Activated CD8-positive, alpha-beta memory T cell treated with anti-CD3 and anti-CD28 coated beads for 1 hour (primary cell): ENCODE measurements at places on chromosomes 7 and 10.

- no peak for DNase-seq
Measured at GRCh38 chr10:84789026-84789425, 460.6 kb downstream of the CCSER2 start.

DNA sequence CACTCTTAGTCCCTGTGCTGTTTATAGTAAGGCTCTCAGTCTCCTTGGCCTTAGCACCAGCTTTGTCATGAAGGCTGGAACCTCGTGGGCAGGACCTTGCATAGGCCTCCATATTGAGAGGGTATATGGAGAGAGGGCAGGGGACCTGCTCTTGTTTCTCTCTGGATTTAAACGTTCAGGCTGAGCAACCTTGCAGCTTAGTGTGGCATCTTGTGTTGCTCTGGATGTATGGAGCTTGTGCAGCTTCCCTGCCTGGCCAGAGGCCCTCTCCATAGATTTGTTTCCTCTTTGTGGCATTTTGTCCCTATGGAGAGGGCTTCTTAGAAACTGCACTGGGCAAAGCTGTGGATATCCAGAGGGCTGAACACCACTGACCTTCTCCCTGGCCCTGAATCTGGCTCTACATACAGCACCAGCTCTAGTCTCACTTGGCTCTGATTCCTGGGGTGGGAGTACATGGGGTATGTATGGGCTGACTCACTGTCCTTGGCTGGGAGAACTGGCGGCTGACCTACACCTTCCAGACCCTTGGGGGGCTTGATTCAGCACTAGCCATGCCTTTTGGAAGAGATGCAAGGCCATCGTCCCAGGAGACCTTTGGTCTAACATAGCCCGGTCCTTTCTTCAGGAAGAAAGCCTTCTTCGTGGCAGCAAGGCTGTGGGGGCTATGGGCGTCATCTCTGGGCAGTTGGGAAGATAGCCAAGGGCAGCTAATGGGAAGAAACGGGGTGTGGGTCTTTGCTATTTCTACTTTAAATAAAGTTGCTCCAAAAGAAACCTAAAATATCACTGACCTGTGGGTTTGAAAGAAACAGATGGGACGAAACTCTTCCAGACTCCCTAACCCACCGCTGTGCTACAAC is 30.5 kb downstream of the ITPRIP start:
- no peak for DNase-seq

DNA sequence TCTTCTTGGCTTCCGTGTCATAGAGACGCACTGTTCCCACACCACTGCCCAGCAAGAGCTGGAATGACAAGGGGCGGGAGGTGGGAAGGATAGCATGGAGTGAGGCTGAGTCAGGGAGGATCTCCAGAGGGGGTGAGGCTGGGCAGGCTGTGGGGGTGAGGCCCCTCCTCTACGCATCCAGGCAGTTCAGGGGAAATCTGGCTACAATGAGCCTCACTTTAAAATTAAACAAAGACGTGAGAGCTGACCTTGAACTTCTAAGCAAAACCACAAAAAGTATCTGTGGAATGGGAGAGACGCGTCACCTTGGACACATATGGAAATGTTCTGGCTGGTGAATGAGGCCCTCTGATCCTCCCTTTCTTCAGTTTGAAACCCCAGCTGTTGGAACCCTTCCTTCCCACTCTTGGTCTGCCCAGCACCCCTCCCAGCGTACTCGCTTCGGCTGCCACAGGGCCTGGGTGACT is 17.7 kb downstream of the WDR91 start:
- DNase-seq: no peak

DNA sequence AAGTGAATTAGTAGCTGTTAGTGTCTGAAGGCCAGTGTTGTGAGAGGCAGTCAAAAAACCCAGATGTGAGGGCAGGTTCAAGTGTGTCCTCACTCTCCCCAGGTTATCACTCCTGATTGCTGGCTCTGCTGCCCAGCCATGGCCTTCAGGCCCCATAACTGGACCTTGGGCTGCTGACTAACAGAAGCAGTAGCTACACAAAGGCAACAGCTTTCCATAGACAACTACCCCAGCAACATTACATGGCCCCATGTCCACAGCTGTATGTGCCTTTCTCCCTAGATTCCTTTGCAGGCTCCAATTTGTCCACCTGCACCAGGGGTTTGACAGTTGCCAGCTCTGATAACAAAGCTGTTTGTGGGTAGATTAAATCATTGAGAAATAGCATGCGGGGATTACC is 297.8 kb downstream of the ARL4A start:
- no peak for DNase-seq

- DNase-seq: no peak
Measured at GRCh38 chr10:78805176-78805575, 263.6 kb upstream of the ZMIZ1 start.

DNA sequence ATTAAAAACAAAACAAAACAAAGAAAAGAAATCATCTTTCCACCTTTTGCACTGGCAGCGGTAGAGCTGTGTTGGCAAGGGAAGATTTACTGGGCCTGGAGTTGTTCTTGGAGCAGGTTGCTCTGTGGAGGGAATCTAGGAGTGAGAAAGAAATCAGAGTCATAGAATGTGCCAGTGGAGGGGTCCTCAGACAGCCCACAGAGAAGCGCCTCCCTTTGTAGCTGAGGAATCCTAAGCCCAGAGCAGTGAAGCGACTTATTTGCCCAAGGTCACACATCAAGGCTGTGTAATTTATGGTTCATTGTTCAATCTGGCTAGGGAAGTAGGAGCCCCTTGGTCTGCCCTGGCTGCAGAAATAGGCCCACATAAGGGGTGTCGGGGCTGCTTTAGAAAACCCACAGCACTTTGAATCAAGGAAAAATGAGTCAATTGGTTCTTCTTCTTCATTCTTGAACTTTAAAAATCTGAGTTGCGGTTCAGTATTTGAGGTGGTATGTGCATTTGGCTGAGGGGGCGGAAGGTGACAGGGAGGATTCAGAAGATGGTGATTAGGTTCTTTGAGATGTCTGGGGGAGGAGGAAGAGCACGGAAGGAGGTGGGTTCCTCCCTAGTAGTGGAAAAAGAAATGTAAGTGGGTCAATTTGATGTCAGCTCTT is 253.7 kb downstream of the PTEN start:
- no peak for DNase-seq

- peak; percentile 57 for DNase-seq
Measured at GRCh38 chr7:155796381-155797261, 15.6 kb downstream of the SHH start.

DNA sequence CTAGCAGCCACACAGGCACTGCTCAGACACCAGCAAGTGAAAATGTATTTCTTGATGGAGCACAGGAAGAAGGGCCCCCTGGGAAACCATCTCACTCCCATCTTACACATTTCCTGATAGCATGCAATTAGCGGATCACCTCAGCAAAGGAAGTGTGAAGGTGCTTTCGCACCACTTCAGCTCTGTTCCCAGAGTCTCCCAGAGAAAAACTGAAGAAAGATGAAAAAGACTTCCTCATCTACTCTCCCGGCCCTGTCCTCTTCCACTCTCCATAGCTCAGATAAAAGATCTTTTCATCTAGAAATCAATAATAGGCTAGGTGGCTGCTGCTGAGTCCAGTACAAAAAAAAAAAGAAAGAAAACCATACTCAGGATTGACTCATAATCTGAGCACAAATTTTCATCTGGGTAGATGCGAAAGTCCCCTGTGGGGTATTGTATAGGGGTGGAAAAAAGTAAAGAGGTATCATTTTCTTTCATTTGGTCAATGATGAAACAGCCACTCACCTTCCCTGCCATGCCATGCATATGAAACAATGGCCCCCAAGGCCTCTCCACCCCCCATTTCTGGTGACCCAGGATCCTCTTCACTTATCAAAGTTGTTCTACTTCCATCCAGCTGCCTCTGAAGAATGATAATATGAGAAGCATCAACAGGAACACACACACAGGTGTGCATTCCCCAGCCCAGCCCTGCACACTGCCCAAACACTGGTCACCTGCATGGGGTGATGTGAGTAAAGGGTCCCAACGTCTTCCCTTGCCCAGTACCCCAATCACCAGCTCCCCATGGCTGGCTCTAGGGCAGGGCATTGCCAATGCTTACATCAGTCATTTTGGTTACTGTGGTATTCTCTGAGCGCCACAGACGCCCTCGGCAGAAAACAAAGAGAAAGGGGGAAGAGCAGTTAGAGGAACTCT is 48.8 kb upstream of the DGKI start:
- no peak for DNase-seq

DNA sequence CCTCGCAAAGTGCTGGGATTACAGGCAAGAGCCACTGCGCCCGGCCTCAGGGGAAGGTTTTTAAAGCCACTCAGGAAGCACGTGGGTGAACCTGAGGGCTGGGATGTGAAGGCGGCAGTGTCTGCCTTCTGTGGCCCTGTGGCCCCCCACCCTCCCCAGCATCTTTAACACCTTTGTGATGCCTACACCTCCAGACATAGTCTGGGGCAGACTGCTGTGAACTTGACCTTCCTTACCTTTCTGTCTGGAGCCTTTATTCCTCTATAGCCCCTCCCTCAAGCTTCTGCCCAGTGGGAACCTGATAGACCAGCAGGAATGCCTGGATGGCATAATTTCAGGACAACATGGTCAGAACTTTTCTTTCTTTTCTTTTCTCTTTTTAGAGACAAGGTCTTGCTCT is 550.2 kb downstream of the GALNT17 start:
- DNase-seq: no peak

- no peak for DNase-seq
Measured at GRCh38 chr7:97457054-97457453, 274.8 kb upstream of the TAC1 start.

- no peak for DNase-seq
Measured at GRCh38 chr7:46256870-46257661, 336.0 kb upstream of the IGFBP3 start.

DNA sequence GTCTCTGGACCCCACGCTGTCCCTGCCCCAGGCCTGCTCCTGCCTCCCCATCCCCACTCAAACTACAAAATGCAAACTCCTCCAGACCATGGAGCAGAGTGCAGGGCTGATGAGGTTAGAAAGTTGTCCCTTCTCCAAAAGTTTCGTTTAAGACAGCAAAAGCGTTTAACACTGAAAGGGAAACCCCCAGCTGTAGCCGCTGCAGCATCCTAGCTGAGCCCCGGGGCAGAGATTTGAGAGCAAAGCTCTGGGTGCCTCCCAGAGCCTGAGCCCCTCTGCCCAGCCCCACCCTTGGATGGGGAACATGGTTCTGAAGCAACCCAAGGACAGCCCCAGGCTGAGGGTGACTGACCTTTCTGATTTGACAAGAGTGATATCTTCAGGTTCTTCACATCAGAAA is 52.8 kb upstream of the ENO4 start:
- no peak for DNase-seq

DNA sequence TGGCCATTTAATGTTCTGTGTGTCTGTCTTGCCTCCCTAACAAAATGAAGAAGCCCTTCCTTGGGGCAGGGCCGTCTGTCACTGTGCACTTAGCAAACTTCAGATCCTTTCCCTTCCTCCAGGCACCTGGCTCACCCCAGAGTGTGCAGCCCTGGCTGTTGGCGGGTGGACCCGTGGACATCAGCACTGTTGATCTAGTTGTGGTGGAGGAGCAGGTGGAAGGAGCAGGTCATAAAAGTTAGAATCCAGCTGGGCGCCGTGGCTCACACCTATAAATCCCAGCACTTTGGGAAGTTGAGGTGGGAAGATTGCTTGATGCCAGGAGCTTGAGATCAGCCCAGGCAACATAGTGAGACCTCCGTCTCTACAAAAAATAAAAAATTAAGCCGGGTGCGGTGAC is 12.7 kb downstream of the RAB19 start:
- DNase-seq: no peak
